Activated CD4-positive, CD25-positive, alpha-beta regulatory T cell treated with anti-CD3 and anti-CD28 coated beads, Interleukin-2, amount 50 U/mL, for 72 hours (primary cell): ENCODE measurements at places on chromosomes 7 and 10.
A peak's percentile ranks its signal among the peaks of the same experiment; 100 is the strongest.

GRCh38 chr7:15397922-15398760, 163.7 kb downstream of the AGMO start:
- no peak for DNase-seq

GRCh38 chr7:72405871-72406270, 6.3 kb downstream of the CALN1 start:
- no peak for DNase-seq

GRCh38 chr7:2157473-2158279, 75.1 kb downstream of the MAD1L1 start:
- no peak for DNase-seq

DNA sequence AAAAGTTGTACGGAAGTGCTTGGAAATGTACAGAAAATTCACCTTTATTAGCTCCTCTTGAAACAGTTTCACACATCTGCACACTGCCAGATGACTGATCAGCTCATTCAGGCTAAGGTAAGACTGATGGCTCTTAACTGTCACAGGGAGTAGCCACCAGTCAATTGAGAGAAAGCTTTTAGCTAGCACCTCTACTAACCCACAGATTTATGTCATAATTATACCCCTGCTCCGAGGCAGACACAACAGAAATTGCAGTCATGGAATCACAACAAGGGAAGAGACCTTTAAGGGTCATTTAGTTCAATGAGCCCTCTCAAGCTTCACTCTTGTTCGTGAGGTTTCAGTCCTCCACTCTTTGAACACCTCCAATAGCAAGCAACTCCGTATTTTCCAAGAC, 235.4 kb downstream of the TRIL start:
- DNase-seq: no peak

DNA sequence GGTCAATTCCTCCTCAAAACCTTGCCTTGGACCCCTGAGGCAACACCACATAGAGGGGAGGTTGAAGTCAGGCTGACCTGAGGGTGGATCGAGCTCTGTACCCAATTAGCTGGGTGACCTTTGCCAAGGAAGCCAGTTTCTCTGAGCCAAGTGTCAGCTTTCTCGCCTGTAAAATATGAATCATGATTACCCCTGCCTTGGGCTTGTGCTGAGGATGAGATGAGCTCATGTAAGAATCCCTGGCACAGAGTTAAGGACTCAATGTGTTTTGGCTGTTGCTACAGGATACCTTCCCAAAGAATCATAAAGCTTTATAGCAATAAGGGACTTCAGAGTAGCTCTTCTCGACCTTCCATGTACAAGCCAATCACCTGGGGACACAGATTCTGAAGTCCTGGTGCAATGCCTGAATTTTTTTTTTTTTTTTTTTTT, 43.5 kb upstream of the CACUL1 start:
- DNase-seq: no peak

DNA sequence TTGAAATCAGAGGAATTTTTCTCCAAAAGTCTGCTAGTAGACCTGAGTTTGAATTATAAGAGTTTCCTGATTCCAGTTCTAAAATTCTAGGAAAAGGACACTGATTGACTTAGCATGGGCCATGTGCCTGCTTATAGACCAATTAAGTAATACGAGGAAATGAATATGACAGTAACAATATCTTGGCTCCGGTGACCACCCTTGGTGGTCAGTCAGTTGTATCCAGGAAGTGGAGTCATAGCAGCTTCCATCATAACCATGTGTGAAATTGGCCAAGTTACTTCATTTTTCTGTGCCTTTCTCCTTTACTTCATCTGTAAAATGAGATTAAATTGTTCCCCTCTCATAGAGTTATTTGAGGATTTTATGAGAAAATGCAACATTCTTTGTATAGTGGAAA, 66.9 kb downstream of the MTPAP start:
- DNase-seq: no peak

DNA sequence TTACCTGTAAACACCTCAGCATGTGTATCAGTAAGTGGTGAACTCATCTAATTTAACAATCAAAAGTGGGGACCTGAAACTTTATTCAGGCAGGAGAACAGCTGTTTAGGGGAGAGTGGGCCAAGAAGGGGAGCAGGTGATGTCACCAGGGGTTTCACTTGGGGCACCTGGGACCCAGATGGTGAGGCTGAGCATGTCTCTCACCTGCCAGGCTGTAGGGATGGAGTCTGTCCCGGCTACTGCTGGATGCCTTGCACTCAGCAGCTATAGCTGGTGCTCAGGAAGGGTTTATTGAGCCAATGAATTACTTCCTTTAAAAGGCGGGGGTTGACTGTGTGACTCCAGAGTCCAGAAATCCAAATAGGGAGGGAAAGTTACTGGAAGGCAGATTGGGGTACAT, 23.0 kb downstream of the CDH23 start:
- no peak for DNase-seq

- no peak for DNase-seq
Observed at GRCh38 chr7:77362905-77363304, 53.2 kb downstream of the GSAP start.

DNA sequence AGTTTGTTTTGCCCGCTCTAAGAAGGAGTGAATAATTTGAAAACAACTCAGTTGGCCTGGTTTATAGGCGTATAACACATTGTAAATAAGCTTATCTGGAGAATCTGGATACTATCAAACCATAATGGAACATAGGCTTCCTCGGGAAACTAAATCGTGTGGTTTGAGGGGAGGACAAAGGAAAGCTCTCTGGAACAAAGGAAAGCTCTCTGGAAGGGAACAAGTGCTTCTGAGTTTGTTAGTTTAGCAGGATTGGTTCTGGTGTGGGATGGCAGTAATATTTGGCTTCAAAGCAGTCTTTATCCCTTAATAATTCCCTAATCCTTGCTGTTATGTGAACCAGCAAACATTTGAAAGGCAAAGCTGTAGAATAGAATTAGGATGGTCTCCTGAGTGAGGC, 15.0 kb upstream of the SLK start:
- no peak for DNase-seq

- DNase-seq: no peak
Observed at GRCh38 chr7:55651057-55651456, 78.8 kb upstream of the VOPP1 start.

DNA sequence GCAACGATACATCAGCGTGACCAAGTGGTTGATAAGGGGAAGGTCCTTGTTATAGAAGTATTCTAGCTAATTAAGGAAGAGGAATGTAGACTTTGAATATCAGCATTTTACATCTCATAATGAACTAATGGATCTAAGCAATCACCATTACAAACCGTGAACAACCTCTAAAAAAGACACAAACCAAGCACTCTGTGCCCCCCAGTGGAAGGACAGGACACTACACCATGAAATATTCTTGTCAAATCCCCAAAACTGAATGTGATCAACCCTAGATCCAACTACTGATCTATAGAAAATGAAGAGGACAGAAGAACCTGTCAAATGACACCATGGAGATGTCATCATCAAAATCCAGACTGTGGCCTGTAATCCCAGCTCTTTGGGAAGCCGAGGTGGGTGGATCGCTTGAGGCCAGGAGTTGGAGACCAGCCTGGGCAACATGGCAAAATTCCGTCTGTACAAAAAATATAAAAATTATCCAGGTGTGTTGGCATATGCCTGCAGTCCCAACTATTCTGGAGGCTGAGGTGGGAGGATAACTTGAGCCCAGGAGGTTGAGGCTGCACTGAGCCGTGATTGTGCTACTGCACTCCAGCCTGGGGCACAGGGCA, 111.3 kb upstream of the CARD11 start:
- peak; percentile 42 for DNase-seq

DNA sequence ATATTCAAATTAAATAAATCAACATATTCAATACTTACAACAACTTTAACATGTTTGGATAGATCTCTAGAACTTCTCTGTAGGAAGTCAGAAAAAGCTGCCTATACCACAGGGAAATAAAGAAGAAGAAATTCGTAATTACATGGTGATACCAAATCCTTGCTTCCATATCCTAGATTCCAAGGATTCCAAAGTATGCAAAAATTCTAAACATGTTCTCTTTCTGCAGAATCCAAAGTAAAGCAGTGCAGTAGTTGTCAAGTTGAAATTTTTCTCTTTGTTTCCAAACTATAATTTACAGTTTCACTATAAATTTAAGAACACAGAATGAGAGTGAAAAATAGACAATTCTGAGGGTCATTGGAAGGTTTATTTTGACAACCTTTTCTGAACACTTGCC, 233.7 kb upstream of the PTN start:
- DNase-seq: no peak

DNA sequence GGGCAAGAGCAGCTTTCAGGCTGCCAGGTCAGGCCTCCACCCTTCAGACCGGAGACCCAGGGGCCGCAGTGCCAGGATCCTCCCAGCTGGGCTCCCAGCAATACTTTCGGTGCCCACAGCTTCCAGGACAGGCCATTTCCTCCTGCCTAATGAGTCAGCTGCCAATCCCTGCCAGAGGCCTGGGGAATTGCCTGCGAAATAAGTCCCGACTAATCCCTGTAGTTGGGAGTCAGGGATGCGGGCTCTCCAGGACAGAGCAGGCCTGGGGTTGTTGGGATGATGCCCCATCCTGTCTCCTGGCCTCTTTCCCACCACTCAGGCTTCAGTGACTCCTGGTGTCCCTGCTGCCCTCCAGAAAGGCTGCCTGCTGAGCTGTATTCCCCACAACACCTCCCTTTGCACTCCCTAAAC, 143.5 kb upstream of the UNC5B start:
- no peak for DNase-seq

GRCh38 chr10:5515948-5516761, 8.6 kb upstream of the CALML3 start:
- no peak for DNase-seq

- DNase-seq: no peak
Observed at GRCh38 chr10:43698156-43698555, 49.5 kb upstream of the ZNF32 start.

DNA sequence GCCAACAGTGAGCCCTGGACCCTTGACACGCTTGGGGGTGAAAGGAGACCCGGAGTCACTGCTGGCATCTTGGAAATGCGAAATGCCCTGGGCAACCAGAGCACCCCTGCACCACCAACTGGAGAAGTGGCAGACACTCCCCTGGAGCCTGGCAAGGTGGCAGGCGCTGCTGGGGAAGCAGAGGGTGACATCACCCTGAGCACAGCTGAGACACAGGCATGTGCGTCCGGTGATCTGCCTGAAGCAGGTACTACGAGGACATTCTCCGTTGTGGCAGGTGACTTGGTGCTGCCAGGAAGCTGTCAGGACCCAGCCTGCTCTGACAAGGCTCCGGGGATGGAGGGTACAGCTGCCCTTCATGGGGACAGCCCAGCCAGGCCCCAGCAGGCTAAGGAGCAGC, 98.5 kb downstream of the TACC2 start:
- DNase-seq: no peak

GRCh38 chr10:76040107-76040829, 608.8 kb downstream of the LRMDA start:
- no peak for DNase-seq

DNA sequence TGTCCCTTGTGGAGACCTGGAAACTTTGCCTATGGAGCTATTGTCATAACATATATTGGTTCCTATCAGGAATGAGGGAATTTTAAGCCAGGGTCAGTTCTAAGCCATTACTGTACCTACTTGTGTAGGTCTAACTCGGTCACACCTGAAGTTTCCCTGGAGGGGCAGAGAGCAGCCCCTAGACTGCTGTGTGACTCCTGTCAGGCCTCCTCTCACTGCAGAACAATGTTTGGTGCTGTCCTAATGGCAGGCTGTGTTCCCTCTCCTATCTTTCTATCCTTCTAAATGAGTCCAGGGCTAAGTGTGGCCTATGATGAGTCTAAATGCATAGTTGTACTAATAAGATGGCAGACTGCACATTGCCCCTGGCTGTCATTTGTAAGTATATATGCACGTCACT, 14.2 kb downstream of the MBL2 start:
- DNase-seq: no peak

DNA sequence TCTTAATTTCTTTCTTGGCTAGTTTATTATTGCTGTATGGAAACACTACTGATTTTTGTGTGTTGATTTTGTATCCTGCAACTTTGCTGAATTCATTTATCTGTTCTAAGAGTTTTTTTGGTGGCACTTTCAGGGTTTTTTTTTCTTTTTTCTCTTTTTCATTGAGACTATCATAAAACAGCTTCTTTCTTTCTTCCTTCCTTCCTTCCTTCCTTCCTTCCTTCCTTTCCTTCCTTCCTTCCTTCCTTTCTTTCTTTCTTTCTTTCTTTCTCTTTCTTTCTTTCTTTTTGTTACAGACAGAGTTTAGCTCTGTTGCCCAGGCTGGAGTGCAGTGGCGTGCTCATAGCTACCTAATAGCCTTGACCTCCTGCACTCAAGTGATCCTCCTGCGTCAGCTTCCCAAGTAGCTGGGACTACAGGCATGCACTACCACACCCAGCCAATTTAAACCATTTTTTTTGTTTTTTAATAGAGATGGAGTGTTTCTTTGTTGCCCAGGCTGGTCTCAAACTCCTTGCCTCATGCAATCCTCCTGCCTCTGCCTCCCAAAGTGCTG, 72.3 kb downstream of the ZNF503 start:
- no peak for DNase-seq

DNA sequence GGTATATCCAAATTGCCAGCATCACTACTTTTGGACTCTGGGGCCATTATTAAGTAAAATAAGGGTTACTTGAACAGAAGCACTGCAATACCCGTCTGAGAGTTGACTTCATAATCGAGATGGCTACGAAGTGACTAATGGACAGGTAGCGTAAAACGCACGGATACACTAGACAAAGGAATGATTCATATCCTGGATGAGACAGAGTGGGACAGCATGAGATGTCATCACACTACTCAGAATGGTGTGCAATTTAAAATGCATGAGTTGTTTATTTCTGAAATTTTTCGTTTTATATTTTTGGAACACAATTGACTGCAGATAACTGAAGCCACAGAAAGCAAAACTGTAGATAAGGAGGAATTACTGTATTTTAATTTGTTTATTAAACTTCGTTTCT, 421.5 kb upstream of the LRGUK start:
- no peak for DNase-seq

GRCh38 chr7:102471791-102472125, 7.0 kb downstream of the POLR2J start:
- DNase-seq: no peak

DNA sequence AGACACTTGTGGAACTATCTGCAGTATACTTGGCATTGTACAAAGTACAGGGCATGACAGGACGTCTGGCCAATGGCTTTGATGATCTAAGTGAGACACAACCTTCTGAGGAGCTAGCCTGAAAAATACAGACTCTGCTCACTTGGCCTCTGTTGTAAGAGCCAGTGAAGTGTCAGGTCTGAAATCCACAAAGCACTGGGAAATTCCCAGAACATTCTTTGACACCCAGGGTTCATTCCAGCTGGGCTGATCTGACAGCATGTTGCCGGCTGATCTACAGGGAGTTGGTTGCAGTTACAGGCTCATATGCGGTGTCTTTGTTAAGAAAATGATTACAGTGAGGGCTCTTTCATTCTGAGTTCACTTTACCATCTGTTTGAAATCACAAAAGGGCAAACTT, 354.6 kb downstream of the PHF14 start:
- no peak for DNase-seq

GRCh38 chr7:40760987-40761386, 626.2 kb downstream of the SUGCT start:
- no peak for DNase-seq
